Stimulated activated CD8-positive, alpha-beta memory T cell treated with anti-CD3 and anti-CD28 coated beads, Interleukin-4, amount 100 ng/mL, for 48 hours (primary cell): ENCODE measurements at places on chromosomes 3 and 15.

DNA sequence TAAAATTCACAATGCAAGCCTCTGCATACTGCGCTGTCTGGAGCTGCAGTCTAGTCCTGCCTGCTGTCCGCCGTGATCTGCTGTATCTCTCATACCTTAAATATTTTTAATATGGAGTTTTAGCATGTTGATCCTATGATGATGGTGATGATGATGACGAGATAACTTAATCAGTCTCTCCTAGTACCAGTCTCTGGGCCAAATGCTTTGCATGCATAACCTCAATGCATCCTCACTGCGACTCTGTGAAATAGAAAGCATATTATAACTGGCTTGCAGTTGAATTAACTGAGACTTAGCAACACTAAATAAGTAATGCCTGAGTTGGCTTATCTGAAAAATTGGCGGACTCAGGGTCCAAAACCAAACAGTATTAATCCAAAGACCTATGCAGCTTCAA is 38.4 kb upstream of the BCHE start:
- DNase-seq, result no peak

DNA sequence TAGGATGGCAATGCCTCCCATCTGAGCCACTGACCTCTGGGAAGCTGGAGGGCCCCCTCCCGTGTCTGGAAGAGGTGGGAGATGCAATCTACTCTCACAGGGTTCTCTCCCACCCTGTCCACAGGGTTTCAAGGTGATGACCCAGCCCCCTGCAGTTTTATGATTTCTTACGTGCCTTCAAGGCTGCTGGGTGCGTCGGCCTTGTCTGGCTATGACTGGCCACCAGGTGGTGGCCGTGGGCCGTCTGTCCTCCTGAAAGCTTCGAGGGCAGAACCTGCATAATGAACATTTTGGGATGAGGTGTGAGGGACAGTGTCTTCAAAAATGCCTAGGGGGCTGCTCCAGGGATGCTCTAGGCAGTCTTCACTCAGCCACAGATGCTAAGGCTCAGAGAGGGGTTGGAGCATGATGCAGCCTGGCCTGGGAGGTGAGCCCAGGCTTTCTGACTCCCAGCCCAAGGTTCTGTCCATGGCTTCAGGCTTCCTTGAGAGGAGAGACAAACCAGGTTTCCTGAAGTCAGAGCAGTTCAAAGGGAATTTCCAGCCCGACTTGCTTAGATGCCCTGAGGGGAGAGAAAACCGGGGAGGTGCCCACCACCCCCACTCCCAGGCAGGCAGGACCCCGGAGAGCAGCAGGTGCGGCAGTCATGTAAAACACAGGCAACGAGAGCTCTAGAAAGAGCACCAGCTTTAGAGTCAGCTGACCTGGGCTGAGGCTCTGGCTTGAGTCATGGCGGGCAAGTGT is 18.7 kb downstream of the ISG20 start:
- DNase-seq, result no peak

DNA sequence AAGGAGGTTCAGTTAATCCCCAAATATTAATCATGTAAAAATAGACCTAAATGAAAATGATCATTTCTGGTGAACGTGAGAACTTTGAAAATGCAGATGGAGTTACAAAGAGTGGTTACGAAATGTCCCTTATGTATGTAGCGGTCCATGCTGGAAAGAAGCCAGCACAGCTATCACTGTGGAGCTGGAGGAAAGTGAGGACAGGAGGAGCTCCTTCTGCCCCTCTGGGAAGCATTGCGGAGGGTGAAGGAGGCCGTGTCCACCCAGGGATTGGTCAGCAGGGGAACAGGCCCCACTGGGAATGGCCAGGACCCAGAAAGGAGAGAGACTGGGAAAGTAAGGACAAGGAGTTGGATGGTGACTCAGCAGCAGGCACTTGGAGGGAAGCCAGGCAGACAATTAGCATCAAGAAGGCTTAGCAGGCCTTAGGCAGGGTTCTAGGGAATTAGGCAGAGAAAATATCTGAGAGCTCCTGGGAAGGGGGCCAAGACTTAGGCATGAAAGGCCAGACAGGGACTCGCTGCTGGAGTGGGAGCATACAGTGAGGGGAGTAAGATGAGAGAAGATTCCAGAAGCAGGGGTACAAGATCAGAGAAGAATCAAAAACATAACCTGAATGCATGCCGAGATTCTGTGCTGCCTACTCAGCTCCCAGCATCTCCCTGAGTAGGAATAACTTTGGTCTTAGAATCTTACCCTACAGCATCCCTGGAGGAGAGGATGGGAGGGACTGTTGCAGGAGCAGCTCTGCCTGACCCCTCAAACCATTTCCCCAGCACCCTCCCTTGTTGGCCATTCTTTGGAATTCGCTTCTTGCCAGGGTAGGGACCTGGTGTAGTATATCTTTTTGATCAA is 171.0 kb upstream of the UMPS start:
- no peak for DNase-seq

DNA sequence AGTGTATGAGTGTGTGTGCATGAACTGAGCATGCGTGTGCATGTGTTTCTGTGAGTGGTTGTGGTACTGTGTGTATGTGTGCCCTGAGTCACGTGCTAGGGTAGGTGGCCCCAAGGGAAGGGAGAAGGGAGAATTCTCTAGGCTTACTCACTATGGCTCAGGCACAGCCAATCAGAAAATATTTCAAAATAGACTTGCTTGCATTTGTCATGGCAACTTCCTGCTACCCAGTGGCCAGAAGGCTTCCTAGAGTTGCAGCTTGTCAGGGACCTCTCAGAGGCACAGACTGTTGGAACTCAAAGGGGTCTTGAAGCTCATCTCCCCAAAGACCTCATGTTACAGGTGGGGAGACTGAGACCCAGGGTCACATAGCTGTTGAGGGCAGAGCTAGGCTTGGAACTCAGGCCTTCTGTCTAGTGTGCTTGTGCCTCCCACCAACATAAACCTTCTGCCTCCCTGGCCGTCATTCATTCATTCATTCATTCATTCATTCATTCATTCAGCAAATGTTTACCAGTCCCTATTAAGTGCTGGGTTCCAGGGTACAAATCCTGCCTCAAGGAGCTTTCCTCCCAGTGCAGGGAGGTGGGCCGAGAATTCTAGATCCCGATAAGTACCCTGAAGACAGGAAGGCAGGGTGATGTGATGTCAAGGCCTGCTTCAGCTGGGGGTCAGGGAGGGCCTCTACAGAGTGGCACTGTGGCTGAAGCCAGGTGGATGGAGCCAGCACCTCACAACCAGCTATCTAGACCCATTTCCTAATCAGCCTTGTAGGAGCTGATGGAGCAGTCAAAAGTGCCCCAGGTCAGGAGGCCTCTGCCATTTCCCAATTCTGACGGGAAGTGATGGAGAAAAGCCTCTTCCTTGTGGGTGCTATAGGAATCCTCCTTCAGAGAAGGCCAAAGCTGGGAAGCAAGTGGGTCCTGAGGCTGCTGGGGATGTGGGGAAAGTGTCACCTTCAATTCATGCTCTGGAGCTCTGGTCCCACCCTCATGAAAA is 10.9 kb upstream of the RFT1 start:
- no peak for DNase-seq

- DNase-seq, result no peak
Observed at GRCh38 chr15:100728371-100729201, 126.2 kb downstream of the ASB7 start.

DNA sequence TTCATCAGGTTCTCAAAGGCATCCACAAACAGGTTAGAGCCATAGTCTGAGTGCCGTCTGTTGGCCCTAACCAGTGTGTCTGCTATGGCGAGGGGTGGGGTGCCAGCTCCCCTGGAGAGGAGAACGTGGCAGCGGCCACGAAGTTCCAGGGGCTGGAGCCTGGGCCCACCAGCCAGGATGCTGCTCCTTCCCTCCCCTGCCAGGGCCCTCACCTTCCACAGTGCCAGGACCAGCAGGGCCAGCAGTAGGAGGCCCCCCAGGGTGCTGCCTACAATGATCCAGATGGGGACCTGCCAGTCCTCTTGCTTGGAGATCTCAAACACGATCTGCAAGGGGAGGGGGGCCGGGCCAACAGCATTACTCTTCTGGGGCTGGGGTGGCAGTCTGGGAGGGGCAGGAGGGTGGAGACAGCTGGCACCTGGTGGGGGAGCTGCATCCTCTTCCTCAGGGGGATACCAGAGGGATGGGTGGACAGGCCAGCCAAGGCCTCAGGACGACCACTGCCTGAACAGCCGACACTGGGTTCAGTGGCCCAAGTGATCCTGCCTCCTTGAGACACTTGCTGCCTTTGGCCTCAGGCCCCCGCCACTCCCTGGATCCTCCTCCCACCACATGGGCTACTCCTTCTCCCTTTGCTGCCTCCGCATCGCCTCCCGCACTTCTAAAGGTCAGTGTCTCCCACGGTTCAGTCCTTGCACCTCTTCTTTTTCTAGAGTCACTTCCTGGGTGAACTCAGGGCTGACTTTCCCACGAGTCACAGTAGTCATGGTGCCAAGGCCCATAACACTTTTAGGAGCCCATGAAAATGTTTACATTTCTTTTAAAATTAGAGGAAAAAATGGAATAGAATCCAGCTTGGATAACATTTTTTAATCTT is 26.3 kb downstream of the FEM1B start:
- DNase-seq, result no peak

GRCh38 chr3:148839805-148840204 is 12.2 kb downstream of the CPB1 start:
- no peak for DNase-seq

DNA sequence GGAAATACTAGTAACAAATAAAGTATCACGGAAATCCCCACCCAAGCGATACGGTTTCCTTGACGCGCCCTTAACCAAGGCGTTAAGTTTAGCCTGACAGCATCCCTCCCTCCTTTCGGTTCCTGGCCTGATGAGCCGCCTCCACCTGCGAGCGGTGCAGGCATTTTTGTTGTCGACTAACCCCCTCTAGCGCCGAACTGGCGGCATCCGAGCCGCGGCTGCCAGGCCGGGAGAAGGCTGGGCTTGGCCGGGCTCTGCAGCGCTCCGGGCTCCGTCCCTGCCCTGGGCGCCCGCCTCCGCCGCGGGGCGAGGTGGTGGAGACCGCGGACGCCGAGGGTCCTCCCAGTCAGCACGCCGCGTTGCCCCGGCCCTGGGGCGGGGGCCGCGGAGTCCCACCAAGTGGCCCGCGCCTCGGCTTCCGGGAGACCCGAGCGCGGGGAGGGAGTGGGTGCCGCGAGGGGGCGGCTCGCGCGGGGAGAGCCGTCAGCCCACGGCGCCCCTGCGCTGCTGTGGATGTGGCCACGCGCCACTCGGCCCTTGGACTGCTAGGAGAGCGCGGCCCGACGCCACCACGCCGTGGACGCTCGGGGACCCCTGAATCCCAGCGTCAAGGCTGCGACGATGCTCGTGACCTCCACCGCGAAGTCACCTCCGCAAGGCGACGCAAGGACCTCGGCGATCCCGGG is 1.1 kb upstream of the EPHA6 start:
- peak; percentile 75 for DNase-seq

- no peak for DNase-seq
Observed at GRCh38 chr15:77173487-77173886, 102.6 kb upstream of the TSPAN3 start.

- no peak for DNase-seq
Observed at GRCh38 chr3:82132210-82133069, 371.0 kb upstream of the GBE1 start.

GRCh38 chr15:51129535-51130188 is 35.0 kb upstream of the TNFAIP8L3 start:
- DNase-seq, result no peak

GRCh38 chr3:54968546-54969172 is 40.8 kb upstream of the LRTM1 start:
- DNase-seq, result no peak

- DNase-seq, result no peak
Observed at GRCh38 chr3:138135146-138135832, 3.1 kb upstream of the A4GNT start.

GRCh38 chr15:80485370-80486164 is 81.4 kb downstream of the ARNT2 start:
- no peak for DNase-seq

DNA sequence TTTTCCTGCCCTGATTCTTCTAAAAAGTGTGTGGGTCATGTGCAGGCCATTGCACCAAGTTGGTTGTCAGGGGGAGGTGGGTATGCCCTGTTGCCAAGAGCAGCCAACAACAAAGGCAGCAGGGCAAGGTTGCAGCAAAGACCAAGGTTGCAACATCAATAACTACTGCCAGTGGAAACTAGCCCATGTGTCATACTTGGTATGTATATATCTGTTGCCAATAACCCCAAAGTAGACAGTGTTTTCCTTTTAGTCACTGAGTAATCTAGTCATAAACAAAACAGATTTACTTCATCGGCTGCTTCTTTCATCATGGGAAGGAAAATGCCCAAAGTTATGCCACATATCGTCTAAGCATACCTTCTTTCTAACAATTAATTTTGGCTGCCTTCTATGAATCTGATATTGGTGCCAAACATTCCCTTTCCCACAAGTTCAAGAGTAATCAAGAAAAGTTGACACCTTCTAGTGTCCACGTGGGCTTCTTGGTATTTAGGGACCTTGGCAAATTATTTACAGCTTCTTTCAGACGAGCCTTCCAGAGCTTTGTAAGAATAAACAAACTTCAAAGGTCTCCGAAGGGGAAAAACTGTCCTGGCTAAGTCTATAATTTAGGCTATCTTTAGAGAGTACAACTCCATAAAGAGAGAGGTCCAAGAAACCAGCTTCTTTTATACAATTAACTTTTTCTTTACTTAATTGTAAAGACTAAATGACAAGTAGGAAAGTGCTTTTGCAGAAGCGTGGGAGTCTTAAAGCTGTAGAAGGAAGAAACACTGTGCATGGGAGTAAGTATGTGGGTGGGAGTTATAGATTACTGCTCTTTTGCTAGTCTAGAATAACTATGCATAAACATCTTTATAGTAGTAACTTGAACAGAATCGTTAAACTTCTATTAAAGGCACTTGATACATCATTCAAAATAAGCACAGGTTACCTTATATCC is 10.0 kb upstream of the MBNL1 start:
- peak; percentile 70 for DNase-seq

GRCh38 chr3:181711325-181712135 is at the start of gene SOX2:
Gene SOX2, plus strand, starts transcription at chr3:181711925. Its CDS starts 436 bp downstream, at chr3:181712361.
- DNase-seq, result no peak

DNA sequence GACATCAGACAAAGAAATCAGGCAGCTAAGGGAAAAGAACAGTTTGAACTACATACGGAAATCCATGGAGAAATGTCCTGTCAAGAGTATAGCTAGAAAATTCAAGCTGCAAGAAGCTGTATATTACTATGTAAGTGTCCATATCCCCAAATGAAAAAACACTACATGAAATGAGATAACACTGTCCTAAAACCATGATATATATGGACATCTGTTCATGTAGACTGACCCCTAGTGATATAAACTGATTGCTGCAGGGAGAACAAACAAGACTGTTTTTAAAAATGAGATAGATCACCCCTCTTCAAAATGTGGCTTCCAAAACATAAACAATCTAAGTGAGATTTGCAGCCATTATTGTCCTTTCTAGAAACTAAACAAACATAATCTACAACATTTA is 985.6 kb downstream of the EPHA3 start:
- DNase-seq, result no peak

DNA sequence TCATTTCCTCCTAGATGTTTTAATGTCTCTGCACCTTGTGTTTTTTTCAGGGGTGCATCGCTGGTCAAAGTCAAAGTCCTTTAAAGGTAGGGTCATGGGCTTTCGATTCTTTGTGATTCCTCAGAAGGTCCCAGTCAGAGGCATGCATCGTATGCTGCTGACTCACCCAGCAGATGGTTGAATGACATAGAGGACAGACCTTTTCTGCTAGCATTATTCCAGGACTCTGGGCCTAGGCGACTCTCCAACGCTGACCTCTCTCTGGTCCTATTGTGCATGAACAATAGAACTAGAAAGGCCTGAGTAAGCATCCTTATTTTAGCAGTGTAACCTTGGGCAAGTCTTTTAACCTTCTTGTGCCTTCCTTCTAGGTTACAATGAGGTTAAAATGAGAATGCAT is 75.9 kb downstream of the DGKG start:
- no peak for DNase-seq

- peak; percentile 3 for DNase-seq
Observed at GRCh38 chr15:62946940-62947339, 95.6 kb upstream of the TPM1 start.
